CD4-positive, alpha-beta memory T cell (primary cell): ENCODE measurements at places on chromosomes 2 and 18. TPM values are rescaled to one million over a fixed set of nuclear protein-coding genes. Genes with fewer than 3 reads are reported as not detected.
A peak's percentile ranks its signal among the peaks of the same experiment; 100 is the strongest.

- no peak for DNase-seq
Measured at GRCh38 chr2:58709687-58710354, 468.7 kb upstream of the FANCL start.

DNA sequence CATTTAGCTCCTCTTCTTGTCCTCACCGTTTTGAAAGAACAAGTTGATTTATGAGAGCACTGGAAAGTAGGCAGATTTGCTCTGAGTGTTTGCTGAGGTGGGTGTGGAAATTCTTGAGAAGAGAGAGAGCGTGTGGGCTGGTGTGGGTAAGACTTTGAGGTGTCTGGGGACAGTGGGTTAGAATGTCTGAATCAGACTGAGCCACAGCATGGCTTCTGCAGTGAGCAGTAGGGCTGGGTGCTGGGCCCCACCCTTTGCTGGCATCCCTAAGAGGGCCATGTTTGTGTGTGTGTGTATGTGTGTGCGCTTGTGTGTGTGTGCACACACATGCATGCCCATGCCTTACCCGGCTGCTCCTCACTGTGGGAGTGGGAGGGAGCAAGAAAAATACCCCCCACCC lies 63.7 kb downstream of the COPS8 start:
- no peak for DNase-seq

DNA sequence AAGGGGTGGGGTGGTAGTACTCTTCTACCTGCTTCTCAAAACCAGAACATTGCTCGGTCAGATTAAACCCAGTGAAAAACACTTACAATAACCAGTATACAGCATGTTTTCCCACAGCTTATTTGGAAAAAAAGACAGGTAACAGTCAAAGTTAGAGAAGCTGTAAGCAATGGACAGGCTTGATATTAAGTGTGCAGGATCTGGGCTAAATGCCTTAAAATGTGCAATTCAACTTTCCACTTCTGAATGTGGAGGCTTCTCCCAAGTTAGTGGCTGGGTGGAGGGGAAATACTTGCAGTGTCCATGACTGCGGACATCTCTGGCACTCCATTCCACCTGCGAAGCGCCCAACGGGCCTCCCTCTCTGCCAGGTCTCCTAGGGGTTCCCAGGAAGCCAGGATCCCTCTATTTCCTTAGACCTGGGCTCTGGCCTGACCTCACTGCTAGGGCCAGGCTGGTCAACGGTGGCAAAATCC lies 5.3 kb downstream of the ZEB2 start:
- no peak for DNase-seq

Gene REEP1
- total RNA-seq: 0.15 TPM

Gene HOXD11
- total RNA-seq: not detected

GRCh38 chr2:150866431-150866830 lies 379.0 kb upstream of the RND3 start:
- DNase-seq: no peak

- peak; percentile 43 for DNase-seq
Measured at GRCh38 chr2:85843543-85843942, 45.2 kb downstream of the ST3GAL5 start.

GRCh38 chr2:8090748-8091700 lies 590.8 kb upstream of the ID2 start:
- DNase-seq: no peak

- DNase-seq: no peak
Measured at GRCh38 chr2:144159240-144159639, 360.7 kb downstream of the ZEB2 start.

DNA sequence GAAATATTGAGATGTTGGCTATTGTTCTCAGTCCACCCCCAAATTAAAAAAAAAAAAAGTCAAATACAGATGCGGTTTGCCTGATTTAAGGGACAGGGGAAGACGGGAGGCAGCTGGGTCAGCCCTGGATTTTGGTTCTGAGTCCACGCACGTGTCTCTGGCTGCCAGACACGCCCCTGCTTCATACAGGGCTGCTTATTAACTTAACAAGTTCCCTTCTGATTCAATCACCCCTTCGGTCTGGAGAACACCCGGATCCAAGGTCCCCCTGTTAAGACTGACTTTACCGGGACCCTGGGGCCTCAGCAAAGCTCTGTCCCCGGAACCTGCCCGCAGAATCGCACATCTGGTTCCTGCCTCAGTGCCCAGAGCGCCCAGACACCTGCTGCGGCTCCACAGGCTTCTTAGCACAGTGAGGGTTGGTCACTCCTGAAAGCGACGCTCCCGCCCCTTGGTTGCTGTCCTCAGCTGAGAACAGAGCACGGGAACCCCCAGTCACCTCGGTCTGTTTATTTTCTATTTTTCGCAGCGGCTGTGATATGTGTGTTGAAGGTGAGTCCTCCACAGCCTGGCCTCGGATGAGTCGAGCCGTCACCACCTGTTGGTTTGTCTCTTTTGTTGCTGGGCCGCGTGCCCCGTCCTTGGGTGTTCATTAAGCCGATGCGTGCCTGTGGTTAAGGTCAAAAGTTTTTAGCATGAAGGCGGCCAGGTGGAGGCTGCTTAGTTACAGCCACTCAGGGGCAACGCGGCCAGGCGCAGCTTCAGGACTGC lies 57.2 kb downstream of the RTP5 start:
- DNase-seq: no peak

- no peak for DNase-seq
Measured at GRCh38 chr2:98702127-98702802, 28.7 kb downstream of the MGAT4A start.
